Stimulated activated CD4-positive, alpha-beta T cell treated with anti-CD3 and anti-CD28 coated beads, Interleukin-12 subunit alpha, Interleukin-12 subunit beta, amount 100 ng/mL, for 24 hours (primary cell): ENCODE measurements at places on chromosomes 5 and 9.

GRCh38 chr9:86942281-86943200 lies 4.8 kb downstream of the GAS1 start:
- no peak for DNase-seq

DNA sequence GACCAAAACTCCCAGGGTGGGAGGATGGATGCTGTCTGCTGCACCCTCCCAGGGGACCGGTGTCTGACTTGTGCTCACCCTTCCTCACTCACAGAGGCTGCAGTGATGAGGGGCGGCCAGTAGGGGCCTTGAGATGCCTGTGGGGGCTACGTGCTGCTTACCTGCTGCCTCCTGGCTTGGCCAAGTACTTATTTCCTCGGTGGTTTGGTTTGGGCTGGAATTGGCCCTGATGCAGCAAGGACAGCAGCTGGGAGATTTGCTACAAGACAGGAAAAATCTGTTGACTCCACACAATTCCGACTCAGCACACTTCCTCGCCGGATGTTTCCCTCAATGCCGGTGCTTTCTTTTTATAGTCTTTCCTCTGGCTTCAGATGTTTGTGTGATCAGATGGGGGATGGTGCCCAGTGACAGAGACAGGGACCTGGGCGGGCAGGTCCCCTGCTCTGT lies 6.6 kb downstream of the PCDH12 start:
- DNase-seq, result no peak

DNA sequence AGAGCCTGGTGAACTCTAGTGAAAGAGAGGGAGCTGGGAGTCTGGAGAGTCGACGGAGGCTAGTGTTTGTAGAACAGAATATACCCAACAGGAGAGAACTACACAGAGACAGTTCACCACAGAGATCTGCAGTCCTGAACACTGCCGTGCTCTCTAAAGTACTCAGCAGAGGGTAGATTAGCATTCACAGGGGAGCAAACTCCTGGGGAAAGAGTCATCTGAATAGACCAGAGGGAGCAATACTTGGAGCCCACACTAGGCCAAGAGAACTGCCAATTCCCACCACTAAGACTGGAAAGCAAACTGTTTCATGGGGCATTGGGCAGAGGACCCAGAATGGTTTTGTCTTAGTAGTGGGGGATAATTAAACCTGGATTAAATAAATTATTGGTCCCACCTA lies 235.6 kb downstream of the EDIL3 start:
- DNase-seq, result no peak

- DNase-seq, result no peak
Measured at GRCh38 chr9:127323393-127323792, 58.8 kb downstream of the GARNL3 start.

- no peak for DNase-seq
Measured at GRCh38 chr9:89442501-89442978, 55.4 kb downstream of the SEMA4D start.

DNA sequence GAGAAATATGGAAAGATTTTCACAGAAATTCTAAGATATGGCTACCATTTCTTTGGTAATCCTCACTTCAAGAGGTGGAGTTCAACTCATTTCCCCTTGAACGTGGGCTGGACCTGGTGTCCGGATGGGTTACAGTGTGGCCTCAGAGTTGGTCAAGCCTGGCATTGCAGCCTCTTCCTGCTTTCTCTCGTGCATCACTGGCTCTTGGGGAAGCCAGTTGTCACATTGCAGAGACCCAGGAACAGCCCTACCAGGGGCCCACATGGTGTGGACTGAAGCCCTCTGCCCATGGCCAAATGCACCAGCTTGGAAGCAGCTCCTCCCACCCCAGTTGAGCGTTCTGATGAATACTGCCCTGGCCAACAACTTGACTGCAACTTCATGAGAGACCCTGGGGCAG lies 47.7 kb upstream of the FCN1 start:
- no peak for DNase-seq

GRCh38 chr5:68519143-68519542 lies 303.6 kb downstream of the PIK3R1 start:
- no peak for DNase-seq

DNA sequence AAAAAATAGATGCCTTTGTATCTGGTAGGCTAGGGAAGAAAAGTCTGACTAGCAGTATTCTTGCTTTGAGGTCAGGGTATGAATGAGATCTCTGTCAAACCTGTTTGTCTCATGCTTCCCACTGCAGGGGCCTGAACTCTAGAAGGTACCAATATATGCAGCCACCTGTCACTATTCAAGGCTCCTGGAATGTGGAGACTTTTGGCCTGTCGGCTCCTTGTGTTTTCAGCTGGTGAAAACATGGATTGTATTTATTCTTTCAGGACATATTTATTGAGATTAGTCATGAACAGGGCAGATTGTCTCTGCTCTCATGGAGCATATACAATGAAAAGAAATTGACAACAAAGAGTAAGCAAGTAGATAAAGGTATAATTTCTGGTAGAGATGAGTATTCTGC lies 255.8 kb downstream of the ARHGAP26 start:
- DNase-seq, result no peak

GRCh38 chr9:129111528-129112151 lies 425 bp downstream of the PTPA start:
- DNase-seq, result peak; percentile 5

DNA sequence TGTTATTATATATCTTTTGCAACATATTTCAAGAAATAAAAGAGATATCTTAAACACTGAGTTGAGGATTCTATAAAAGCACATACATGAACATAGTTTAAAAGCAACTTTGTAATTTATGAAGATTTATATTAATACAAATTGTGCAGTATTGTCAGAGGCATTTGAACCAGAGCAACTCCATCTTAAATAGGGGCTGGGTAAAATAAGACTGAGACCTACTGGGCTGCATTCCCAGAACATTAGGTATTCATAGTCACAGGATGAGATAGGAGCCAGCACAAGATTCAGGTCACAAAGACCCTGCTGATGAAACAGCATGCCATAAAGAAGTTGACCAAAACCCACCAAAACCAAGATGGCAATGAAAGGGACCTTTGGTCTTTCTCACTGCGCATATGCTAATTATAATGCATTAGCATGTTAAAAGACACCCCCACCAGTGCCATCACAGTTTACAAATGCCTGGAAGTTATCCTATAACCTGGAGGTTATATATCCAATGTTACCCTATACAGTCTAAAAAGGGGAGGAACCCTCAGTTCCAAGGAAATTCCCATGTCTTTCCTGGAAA lies 320.2 kb downstream of the FAM170A start:
- DNase-seq, result no peak

GRCh38 chr5:60703944-60704343 lies 4.0 kb upstream of the DEPDC1B start:
- DNase-seq, result no peak

- no peak for DNase-seq
Measured at GRCh38 chr5:108587821-108588220, 159.9 kb upstream of the FER start.

DNA sequence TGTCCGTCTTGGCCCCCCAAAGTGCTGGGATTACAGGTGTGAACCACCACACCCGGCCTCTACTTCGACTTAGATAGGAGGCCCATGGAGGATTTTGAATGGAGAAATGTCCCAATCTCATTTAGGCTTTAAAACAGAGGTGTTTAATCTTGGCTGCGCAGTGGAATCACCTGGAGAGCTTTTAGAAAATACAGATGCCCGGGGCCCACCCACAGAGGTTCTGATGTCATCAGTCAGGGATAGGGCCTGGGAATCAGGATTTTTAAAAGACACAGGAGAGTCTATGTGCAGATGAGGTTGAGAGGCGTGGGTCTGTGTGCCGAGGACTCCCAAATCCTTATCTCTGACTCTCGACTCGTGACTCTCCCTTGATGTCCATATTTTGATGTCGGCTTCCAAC lies 124.0 kb upstream of the BOD1 start:
- no peak for DNase-seq

DNA sequence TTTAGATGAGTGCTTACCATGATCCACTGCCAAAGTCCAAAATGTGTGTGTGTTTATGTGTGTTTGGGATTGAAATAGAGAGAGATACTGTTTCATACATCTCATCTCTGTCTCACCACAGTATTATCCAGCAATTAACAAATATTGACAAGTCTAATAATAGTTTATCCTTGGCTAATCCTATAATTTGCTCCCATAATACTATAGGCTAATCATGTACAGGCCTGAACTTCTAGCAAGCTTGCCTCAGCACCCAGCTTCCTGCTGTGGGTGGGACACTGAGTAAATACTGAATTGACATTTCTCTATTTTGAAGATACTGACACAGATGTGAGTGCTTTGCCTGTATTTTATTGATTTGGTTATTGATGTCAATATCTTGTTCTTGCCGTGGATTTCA lies 35.3 kb upstream of the KCNV2 start:
- DNase-seq, result no peak

DNA sequence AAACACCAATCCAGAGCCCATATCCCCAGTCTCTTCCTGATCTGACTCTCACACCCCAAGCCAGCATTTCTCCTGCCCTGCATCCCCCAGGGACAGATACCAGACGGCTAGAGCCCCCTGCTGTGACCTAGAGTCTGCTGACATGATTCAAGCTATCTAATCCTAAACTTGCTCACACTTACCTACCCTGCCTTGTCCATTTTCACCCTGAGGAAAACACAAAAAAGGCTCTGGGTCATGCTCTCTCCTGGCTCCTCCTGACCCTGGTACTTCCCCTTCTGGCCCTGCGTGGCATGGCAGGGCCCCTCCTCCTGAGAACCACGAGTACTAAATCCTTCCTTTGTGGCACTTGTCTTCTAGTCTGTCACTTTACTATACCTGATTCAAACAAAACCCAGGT lies 2.8 kb upstream of the ARRDC1 start:
- DNase-seq, result no peak

DNA sequence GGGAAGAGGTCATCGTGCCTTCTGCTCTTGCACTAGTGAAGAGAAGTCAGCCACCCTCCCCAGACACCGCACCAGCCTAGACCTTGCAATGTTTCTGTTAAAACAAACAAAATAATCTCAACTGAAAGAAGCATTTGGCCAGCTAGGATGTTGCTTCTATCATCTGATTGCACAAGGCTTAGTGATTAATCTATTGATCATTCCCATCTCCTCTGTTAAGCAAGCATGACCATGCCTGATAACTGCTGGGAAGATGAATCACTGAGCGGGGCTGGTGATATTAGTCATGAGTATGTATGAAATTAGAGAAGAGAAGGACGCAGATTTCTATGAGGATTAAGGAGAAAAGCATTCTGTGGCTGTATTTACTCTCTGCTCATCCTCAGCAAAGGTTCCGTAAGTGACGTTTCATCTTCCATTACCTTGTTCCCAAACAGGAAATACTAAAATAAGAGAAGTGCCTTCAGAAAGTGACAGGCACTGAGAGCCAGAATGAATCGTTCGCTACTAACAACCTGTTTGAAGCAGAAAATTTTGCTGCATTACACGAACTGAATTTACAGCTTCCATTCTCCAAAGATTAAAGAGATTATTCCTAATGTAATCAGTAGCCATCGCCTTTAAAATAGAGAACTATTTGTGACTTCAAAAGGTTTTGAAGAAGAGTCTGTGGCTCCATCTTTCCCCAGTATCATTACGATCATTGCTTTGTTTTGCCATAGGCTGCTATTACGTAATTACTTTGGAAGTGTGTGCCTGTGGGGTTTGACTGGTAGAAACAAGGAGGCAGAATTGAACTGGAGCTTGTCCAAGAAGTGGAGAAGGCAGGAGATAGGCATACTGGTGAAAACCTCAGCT lies 219.1 kb downstream of the MED10 start:
- DNase-seq, result no peak

DNA sequence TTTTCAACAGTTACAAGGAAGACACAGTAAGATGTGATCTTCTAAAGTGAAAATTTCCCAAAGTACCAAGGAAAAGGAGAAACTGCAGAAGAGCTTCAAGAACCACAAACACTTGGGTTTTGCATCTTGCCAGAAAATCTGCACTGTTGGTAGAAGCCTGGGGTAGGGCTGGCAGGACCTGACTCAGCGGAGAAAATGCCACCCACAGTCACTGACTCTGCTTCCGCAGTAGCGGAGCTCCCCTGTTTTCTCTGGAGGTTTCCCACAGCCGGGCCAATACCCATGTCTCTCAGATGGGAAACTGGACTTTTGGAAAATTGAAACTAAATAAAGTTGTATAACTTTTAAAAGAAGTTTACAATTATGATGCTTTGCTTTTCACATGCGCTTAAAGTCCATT lies 104.2 kb downstream of the MEF2C start:
- no peak for DNase-seq

DNA sequence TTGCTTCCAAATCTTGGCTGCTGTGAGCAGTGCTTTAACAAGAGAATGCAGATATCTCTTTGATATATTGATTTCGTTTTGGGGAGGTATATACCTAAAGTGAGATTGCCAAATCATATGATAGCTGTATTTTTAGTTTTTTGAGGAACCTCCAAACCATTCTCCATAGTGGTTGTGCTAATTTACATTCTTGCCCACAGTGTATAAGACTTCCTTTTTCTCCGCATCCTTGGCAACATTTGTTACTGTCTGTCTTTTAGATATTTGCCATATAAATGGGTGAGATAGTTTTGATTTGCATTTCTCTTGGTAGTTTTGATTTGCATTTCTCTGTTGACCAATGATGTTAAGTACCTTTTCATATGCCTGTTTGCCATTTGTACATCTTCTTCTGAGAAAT lies 10.0 kb upstream of the PLK2 start:
- DNase-seq, result no peak

GRCh38 chr5:57417971-57418370 lies 64.6 kb downstream of the ACTBL2 start:
- DNase-seq, result no peak
